ENCODE measurements at places on chromosomes 12 and 14.

- no peak for DNase-seq
Measured at GRCh38 chr14:57963071-57963470, 97.2 kb upstream of the SLC35F4 start.

DNA sequence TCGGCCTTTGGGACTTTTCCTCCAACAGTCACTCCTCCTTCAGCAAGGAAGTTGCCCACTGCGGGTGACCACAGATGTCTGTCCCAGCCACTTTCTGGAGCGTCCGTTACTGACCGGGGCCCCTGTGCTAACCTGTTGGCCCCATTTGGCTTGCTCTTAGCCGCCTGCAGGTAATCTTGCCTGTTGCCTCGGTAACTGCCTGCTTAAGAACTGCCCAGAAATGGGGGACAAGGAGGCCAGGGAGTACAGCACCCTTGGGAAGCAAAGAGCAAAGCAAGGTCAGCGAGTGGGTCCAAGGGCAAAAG lies 338.8 kb upstream of the SFSWAP start:
- no peak for DNase-seq

- DNase-seq = no peak
Measured at GRCh38 chr12:116366456-116366776, 88.9 kb upstream of the MED13L start.

- peak; percentile 75 for DNase-seq
Measured at GRCh38 chr12:56338308-56339157, at the start of gene IL23A. TSS of gene IL23A (plus strand) at chr12:56338884. CDS start at chr12:56339045, 161 bp downstream.

DNA sequence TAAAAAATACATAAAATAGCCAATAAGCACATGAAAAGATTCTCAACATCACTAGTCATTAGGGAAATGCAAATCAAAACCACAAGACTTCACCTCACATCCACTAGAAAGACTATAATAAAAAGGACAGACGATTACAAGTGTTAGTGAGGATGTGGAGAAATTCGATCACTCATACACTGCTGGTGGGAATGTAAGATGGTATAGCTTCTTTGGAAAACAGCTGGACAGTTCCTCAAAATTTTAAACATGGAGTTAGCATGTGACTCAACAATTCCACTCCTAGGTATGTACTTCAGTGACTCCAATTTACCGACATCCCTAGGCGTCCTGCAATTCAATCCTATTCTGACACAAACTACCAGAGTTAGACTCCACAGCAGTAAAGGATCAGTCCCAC lies 13.7 kb downstream of the TRIM9 start:
- no peak for DNase-seq

GRCh38 chr14:71591929-71592328 lies 340.3 kb upstream of the RGS6 start:
- no peak for DNase-seq

DNA sequence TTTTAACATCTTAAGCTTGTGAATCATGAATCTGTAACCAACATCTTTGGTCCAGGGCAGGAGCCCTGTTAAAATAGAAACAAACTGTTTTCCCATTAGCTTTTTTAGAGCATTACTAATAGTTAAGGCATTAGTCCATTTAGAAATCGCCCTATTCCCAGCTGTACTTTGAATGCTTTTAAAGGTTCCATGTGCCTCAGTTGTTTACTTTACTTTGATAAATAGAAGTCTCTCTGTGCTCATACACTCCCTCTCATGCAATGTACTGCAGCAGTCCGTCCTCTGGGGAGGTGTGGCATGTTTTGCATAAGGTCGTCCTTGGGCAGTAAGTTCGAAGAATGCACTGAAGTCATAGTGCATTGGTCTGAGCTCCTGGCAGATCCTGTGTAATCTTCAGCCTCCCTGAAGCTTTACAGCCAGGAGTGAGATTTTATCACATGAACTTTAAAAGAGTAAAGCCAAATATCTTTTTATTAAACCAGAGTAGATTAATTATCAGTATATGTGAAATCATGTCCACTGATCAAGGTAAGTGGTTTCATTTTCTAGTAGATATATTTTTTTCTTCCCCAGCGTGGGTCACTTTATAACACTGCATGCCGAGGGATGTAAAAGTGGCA lies 134.7 kb downstream of the FGD4 start:
- DNase-seq = peak; percentile 33

- DNase-seq = no peak
Measured at GRCh38 chr14:23101986-23102625, 2.7 kb downstream of the CIROP start.

DNA sequence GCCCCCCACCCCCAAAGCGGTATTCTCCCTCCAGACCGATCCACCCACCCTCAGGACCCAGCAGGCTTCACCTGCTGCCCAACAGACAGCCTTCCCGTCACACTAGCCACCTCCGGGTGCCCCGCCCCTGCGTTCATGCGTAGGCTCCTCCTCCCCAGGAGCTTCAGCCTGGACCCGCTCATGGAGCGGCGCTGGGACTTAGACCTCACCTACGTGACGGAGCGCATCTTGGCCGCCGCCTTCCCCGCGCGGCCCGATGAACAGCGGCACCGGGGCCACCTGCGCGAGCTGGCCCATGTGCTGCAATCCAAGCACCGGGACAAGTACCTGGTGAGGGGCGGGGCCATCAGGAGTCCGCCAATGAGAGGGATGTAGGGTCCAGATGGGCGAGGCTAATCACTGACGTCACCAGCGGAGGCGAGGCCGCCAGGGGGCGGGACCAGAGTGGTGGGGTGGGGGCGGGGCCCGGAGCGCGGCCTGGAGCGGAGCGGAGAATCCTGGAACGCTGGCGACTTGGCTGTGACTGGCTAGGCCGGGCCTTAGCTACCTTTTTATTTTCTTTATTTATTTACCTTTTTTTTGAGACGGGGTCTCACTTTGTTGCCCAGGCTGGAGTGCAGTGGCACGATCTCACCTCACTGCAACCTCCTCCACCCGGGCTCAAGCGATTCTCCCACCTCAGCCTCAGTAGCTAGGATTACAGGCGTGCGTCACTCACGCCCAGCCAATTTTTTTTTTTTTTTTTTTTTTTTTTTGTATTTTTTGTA lies 4.4 kb downstream of the TNS2 start:
- DNase-seq = peak; percentile 96

DNA sequence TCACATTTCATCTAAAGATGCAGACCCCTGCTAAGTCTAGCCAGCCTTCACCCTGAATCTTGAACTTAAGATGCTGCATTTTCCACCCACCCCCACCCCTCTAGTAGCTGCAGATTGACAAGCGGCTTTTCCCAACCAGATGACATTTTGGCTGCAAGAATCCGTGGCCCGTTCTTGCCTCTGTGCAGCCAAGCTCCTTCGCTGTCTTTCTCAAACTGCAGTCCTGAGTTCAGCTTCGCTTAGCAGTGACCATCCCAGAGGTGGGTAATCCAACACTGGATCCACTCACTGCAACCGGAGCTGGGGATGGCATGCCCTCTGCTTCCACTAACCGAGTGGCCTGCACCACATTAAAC lies 765 bp upstream of the NFYB start:
- peak; percentile 15 for DNase-seq

DNA sequence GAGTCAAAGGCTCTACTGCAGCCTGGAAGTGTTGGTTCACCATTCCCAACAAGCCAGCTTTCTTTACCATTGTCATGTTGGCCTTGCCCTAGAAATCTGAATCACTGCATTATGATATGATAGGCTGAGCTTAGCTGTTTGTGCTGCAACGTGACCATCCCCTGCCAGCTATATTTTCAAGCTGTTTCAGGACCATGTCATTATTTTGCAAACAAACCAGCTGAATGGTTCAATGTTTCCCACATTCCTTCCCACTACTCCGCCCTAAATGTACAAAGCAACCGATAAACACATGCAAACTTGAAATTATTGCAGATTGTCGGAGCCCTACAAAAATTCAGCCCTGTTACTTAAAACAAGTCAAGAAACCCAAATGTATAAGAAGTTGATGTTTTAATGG lies 136.1 kb downstream of the KICS2 start:
- no peak for DNase-seq

GRCh38 chr12:64680235-64680634 lies 69.9 kb downstream of the RASSF3 start:
- no peak for DNase-seq

DNA sequence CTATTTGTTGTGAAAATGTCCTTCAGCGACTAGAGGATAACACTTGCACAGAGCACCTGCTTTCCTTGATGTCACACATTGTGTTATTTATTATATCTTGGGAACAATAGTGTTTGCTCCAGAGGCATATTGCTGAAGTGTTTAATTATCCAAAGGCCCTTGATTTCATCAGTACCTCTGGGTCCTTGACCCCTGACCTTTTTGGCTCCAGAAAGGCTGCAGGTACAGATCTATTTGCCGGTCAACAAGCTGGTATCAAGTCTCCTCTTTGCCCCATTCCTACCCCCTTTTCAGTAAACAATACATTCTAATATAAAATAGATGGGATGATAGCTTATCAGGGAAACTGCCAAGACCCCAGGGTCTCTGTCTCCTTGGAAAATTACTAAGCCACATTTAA lies 206.8 kb downstream of the DACT1 start:
- no peak for DNase-seq

GRCh38 chr12:18576104-18576626 lies 161.6 kb downstream of the PLCZ1 start:
- no peak for DNase-seq

- no peak for DNase-seq
Measured at GRCh38 chr12:45216983-45217485, 1.1 kb downstream of the ANO6 start.

DNA sequence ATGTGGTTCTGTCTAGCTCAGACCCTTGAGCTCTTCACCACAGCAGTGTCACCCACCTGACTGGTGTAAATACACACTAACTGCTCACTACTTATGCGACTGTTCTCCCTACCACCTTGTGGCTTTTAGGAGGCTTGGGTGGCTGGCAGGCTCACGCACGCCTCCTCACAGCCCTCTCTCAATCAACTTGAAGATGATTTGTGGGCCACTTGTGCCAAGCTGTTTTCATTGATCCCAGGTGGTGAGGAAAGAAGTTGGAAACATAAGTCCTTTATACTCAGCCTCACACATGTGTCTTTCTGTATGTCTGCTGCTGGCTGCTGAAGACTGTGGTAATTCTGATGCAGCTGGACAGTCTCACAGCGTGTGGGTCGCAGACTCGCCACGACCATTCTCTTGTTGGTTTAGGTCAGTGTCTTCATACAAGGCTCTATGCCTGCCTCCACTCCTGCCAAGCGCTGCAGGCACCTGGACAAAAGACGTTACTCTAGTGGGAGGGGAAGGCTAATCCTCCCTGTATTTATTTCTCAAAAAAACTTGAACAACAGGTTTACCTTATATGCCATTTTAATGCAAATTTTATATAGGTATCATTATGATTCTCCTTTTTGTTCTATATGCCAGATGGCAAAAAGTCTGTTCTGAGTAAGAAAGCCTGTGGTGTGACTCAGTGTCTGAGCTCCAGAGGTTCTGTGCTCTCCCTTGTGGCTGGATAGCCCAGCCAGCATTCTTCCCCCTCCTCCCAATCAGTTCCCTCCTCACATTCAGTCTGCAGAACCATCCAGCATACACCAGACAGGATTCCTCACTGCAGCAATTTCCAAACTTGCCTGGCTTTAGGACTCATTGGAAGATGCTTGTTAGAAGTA lies 115.6 kb downstream of the DIP2B start:
- no peak for DNase-seq

- DNase-seq = no peak
Measured at GRCh38 chr12:78888568-78888967, 24.0 kb downstream of the SYT1 start.

DNA sequence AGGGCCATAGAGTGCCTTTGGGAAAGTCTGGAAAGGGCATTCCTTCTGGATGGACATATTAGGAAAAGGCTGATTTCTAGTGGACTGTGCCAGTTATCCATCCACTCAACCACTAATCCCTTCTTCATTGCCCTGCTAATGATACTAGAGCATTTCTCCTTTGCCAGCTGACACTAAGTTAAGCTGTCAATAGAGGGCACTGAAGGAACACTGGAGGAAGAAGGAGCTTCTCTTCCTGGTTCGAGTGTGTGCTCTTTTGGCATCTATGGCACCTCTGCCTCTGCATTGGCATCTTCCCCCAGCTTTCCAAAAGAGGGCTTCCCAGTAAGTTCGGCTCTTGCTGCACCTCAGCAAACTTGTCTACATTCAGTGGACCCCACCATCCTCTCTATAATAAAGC lies 165.4 kb downstream of the DERA start:
- peak; percentile 18 for DNase-seq

- DNase-seq = peak; percentile 52
Measured at GRCh38 chr14:63853831-63854293, 1.1 kb downstream of the SYNE2 start.

- no peak for DNase-seq
Measured at GRCh38 chr12:63038713-63039100, 103.8 kb upstream of the PPM1H start.

GRCh38 chr12:120102189-120103043 lies 14.1 kb downstream of the RAB35 start:
- no peak for DNase-seq

- DNase-seq = no peak
Measured at GRCh38 chr12:125021096-125021495, 27.7 kb downstream of the BRI3BP start.

DNA sequence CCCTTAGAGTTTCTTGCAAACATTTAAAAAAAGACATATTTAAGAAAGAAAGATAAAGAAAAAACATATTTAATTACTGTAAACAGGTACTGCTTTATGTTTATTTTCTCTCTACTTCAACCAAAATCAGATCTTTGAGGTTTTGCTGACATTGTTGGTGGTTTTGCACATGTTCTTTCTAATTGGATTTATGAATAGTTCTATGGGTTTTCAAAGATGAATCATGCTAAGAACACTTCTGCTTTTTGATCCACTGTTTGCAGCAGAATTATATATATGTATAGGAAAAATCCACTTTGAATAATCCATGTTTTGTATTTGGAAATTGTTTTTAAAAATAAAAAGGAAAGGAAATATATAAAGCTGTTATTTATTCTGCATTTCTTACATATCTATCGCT lies 78.4 kb downstream of the FRMD6 start:
- DNase-seq = no peak

DNA sequence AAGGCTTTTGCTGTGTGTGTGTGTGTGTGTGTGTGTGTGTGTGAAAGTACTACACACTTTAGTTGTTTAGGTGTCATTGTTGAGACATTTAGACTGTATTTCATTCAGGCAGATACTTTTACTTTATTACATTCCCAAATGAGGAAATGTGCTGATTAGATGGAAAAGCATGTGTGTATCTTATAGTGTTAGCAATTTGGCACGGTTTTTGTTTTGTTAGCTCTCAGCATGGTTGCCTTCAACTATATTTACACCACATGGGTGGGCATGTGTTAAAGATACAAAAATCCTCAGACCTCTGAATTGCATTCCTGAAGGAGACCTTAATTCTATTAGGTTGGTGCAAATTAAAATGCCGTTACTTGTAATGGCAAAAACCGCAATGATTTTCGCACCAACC lies 879.5 kb downstream of the DIO2 start:
- DNase-seq = no peak

All from GM13976 (cell line).